Bronchial epithelial cell (primary cell): ENCODE measurements at places on chromosomes 6 and 20.
A peak's percentile ranks its signal among the peaks of the same experiment; 100 is the strongest.

- DNase-seq, result no peak
These were observed 9.7 kb upstream of the ZSCAN9 start for GRCh38 chr6:28215425-28215824.

- DNase-seq, result no peak
These were observed 41.6 kb upstream of the IYD start for GRCh38 chr6:150327117-150327774.

- no peak for DNase-seq
These were observed 597.7 kb upstream of the CITED2 start for GRCh38 chr6:139972116-139972515.

- no peak for DNase-seq
These were observed 14.5 kb downstream of the CDK19 start for GRCh38 chr6:110800839-110801196.

GRCh38 chr6:37565267-37566110 lies 65.8 kb upstream of the CCDC167 start:
- DNase-seq, result no peak

DNA sequence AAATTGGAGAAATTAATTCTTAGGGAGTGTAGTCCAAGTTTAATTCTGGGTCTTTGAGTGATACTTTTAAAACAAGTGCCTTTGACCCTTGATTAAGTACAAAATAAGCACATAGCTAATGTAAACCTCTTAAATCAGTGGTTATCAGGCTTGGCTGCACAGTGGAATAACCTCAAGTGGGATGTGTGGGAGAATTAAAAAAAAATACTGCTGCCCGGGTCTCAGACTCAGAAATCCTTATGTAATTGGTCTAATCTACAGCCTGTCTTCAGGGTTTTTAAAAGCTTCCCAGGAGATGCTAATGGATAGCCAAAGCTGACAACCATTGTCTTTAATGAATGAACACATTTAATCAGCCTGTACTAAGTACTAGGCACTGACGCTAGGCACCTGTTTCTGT lies 28.5 kb upstream of the TMEM14A start:
- DNase-seq, result no peak

DNA sequence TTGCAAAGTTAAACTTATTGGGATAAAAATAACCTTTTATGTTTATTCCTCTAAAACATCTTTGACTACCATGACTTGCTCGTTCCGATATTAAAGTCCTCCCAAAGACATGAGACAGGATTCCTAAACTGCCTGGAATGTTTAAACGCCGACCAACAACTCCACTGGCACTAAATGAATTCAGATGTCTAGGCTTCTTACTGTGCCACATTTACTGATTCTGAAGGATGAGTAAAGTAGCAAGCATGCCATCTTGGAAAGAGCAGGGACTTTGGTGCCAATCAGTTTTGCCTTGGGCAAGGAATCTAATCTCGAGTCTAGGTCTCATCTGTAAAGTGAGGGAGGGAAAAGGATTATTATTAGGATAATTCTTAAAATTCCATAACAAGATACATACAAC lies 25.3 kb downstream of the MBOAT1 start:
- DNase-seq, result no peak

DNA sequence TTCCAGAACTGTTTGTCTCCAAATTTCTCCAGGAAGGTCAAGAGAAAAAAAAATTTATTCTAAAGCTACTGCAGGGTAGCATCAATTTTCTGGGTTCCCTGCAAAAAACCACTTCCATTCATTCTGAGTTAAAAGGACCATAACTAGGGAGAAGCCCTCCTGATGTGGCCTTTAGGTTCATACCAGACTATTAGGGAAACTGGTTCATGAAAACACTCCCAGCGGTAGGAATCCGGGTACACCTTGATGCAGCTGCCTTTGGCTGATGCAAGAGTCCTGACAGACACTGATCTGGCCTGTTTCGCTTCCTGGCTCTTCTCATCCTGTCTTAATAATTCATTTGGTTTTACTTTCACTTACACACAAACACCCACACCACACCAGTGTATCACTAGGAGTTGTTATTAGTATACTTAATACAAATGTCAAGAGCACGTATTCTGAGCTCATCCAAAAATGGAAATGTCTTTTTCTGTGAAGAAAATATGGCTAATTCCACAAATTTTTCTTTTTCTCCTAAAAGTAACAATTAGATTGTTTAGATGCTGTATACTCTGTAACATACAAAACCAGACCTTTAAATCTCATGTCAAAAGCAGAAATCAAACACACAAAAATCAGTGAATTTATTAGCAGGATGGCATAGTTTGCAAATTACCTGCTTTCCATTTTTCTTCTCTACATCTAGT lies 38.4 kb upstream of the ARHGAP18 start:
- peak; percentile 55 for DNase-seq

DNA sequence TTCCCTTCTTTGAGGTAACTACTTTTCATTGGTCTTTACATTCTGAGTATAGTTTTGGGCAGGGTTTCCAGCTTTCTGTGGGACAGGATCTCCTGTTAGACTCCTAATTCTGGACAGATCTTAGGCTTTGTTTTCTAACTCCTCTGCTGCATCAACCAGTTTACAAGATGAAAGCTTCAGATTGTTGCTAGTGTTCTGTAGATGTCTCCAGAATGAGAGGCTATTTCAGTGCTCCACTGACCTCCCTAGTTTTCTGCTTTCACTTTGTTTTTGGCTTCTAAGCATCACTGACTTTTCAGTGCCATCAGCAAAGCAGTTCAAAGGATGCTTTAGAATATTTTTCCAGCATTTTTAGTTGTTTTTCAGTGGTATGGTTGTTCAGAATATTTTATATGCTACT lies 101.4 kb downstream of the LIN28B start:
- no peak for DNase-seq

- DNase-seq, result no peak
These were observed 230.2 kb downstream of the PTPRK start for GRCh38 chr6:128290221-128290620.

GRCh38 chr6:169885131-169885530 lies 133.7 kb downstream of the ERMARD start:
- DNase-seq, result no peak

DNA sequence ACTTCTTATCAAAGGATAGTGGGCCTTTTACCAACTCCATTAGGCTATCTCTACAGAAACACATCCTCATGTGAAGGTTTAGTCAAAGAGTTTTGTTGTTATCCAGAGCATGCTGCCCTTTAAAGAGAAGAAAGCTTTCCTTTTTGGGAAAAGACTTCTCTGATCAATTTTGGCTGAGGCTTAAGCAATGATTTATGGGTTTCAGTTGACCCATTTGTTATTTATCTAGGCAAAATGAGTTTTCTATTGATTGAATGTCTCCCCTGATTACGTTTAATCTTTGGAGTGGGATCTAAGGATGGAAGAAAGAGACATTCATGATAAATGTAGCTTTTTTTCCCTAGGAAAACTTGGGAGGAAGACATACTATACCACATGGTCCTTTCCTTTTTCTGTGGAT lies 326.6 kb upstream of the JAG1 start:
- no peak for DNase-seq

GRCh38 chr6:46323966-46324622 lies 153.3 kb upstream of the ENPP5 start:
- DNase-seq, result no peak

DNA sequence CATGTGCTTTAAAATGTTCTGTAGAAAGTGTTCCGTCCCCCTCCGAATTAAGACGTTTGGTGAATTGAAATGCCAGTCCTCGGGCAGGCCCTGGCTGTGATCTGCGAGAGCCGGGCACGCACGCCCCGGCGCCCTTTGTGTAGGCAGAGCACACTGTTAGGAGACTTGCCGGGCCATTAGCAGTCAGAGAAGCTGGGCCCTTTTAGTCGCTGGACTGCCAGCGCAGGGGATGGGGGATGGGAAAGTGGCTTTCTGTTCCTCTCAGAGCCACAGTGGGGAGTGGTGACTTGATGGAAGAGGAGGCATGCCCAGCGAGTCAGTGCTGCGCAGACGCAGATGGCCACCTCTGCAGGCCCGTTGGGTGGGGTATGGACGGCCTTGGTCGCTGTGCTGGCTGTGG lies 2.2 kb downstream of the PPP1R3G start:
- DNase-seq, result no peak

DNA sequence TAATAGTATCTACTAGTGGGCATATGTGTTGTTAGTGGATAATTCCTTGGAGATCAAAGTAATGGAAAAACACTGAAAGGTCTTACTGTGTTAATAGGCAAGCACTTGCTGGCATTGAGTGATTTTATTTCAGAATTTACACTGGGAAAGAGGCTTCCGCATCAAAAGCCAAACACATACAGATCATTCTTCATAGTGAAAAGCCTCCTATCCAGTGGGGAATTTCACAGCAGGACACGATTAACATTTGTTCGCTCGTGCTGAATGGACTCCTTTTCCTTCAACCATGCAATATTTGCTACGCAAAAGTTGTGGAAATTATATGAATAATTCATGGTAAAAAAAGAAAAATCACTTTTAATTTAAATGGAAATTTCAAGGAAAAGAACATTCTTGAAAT lies 26.4 kb downstream of the GABRR1 start:
- DNase-seq, result no peak

GRCh38 chr6:31763619-31763940 lies 1.1 kb downstream of the SAPCD1 start:
- peak; percentile 10 for DNase-seq

- DNase-seq, result no peak
These were observed 42.0 kb downstream of the KIAA1755 start for GRCh38 chr20:38218566-38218885.

DNA sequence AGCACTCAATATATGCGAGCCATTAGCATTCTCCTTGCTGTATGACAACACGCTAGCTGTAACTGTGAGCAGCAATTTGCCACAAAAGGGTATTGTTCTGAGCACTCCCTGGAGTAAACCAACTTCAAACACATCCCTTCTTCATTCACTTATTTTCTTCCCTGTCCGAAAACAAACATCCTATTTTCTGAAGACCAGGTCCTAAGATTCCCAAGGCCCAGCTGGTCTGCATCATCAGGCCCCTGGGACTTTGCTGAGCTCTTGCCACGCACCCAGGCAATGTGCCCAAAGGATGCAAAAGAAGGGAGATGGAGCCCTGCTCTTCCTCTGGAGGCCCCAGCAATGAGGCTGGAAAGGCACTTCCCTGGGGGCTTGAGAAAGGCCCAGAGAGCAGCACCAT lies 118.1 kb downstream of the PREX1 start:
- DNase-seq, result no peak

GRCh38 chr20:19995220-19995863 lies 21.8 kb upstream of the NAA20 start:
- peak; percentile 47 for DNase-seq

- no peak for DNase-seq
These were observed 227.4 kb downstream of the C6orf118 start for GRCh38 chr6:165081944-165082532.

DNA sequence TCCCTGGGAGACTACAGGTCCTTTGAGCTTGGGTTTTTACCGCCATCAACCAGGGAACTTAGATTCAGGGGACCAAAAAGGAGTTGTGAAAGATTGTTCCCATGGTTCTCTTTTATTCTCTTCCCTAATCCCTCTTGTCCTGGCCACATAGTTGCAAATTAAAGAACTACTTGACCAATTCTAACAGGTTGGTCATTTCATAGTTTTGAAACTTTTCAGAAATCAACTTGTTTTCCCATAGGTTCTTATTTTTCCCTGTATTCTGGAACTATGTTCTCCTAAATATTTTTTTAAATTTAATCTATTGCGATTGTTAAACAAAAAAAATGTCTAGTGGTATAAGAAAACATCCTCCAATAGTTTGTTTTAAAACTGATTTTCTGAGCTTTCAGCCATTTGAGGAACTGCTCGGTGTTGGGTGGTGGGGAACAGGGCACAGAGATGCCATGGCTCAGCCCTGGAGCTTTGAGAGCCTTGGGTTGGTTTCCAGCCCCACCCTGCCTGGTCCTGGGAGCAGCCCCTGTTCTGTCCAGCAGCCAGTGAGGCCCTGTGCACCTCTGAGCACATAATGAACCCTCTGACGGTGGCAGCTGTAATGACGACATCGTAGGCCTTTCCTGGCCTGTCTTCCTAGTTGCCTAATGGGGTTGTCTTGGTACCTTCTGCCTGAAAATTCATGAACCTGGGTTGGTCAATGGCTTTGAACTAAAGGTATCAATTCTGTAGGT lies 53.5 kb downstream of the TBC1D7 start:
- DNase-seq, result no peak

DNA sequence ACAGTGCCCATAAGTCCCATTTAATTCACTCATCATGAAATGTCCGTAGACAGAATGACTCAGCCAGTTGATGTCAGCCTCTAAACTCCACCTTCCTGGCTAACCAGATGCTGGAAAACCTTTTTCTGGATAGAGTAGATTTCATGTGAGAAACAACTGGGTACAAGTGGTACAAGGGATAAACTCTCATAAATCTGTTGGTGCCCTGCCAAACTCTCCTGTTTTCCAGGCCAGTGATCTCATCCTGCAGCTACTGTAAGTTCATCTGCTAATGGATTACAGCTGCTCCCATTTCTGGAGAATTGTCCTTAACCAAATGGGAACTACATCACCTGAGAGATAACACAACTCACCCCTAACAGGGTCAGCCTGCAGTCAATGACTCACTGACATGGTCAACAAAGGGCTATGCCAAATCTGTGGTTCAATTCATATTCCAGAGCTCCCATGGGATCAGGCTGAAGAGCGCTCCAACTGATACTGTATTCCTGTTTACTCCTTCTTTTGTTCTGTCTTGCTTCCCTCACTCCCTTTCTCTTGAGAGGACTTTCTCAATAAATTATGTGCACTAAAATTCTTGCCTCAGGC lies 210.1 kb upstream of the HDDC2 start:
- peak; percentile 76 for DNase-seq

- no peak for DNase-seq
These were observed 6.9 kb upstream of the SPDEF start for GRCh38 chr6:34562861-34563512.

DNA sequence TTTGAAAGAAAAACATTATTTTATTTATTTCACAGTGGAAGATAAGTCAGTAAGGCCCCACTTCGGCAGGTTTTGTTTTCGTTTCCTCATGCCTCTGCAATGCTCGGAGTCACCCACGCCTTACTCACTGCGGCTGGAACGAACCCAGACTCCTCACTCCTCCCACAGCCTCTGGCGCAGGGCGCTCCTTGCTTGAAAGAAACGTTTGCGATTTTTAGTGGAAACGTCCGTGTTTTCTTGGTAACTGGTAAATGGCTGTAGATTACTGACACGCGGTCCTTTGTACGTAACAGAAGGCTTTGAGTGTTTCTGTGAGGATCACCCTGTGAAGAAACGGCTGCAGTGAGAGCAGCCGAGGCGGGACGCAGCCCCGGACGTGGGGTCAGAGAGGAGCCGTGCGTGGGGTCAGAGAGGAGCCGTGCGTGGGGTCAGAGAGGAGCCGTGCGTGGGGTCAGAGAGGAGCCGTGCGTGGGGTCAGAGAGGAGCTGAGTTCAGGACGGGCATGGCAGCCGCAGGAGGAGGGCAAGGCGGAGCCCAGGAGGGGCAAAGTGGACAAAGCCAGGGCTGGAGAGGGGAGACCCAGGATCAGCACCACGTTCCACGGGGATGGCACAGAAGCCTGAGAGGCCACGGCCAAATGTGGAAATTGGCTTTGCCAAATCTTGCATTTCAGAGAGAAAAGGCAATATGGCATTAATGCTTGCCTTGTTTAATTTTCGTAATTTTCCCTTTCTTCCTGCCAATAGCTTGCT lies 198.6 kb upstream of the THBS2 start:
- peak; percentile 84 for DNase-seq
